ENCODE measurements at places on chromosomes 4 and X.

DNA sequence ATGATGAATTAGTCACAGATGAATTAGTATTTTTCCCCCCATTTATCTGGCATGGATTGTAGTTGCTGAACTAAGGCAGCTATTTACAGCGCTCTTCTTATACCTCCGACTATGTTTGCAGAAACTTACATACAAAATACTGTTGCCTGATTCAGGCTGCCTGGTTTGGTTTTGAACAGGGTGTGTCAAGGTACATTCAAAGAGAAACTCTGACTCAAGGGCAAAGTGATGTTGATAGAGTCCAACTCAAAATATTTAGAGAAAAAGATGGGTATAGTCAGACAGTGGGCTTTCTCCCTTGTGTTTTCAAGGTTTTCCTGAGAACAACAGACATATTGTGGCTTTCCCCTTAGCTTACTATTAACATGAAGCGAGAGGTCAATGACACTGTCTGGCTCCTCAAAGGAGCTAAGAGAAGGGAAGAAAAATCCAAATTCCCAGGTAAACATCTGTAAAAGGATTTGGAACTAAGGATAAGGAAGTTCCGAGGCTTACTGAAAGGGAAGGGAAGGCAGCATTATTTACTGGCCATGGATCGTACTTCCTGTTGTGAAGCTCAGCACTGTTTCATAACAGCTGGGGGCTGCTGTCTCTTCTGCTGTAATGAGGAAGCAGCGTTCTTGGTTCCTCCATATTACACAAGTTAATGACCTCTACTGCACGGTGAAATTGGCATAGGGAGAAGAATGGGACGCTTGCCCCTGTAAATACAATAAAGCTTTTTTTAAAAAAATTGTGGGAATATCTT, 30.9 kb downstream of the FAM9C start:
- peak; percentile 39 for DNase-seq

- no peak for DNase-seq
These were observed 37.6 kb downstream of the C4orf50 start for GRCh38 chr4:5980436-5981155.

GRCh38 chrX:22173966-22174365, 98.7 kb upstream of the CBLL2 start:
- no peak for DNase-seq

DNA sequence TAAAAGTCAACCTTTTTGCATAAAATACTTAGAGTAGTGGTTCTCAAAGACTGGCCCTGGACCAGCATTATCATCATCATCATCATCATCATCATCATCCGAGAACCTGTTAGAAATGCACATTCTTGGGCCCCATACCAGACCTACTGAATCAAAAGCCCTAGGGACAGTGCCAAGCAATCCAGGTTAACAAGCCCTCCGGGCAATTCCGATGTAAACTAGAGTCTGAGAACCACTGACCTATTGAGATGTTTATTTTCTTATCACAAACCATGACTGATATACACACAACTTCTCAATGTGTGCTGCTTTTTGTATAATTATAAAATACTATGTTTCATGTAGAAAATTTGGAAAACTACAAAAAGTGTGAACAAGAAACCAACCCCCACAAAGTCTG, 133.4 kb upstream of the GATB start:
- DNase-seq: no peak

DNA sequence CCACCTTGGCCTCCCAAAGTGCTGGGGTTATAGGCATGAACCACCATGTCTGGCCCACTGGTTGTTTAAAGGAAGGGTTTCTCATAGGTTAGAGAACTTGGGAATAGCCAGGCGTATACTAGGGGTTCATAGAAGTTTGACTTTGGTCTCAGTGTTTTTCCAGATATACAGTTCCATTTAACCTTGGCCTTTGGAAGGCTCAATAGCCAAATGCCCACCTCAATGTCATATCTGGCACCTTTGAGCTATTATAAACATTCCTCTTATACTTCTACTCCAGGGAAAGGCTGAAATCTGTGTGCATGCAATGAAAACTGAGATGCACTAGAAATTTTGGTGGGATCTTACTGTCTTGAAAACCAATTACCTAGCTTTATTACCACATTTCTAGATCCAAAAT, 47.5 kb upstream of the PROM1 start:
- no peak for DNase-seq

GRCh38 chr4:47839259-47839658, 1.4 kb upstream of the CORIN start:
- no peak for DNase-seq

All from globus pallidus (tissue), 1 donor.